ENCODE measurements at places on chromosomes 12 and 14.
A peak's percentile ranks its signal among the peaks of the same experiment; 100 is the strongest.

- DNase-seq: no peak
Measured at GRCh38 chr14:101001311-101002069, 98.0 kb upstream of the RTL1 start.

GRCh38 chr14:100224229-100224866 lies 14.6 kb upstream of the YY1 start:
- no peak for DNase-seq

DNA sequence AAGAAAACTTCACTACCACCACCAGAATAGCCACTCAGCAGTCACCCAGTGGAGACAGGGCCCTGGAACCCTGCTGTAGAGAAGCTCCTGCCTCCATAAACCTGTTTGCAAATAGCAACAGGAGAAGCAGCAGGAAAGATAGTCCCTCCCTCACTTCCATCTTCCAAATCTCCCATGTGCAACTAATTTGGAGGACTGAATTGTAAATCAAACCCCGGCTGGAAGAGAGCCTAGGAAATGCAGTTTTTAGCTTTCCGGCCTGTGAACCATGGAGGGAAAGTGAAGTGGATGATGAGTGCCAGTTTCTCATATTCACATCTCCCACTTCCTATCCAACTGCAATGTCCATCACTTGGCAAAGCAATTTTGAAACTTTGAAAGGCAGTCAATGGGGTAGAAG lies 167.2 kb upstream of the FRMD6 start:
- no peak for DNase-seq

DNA sequence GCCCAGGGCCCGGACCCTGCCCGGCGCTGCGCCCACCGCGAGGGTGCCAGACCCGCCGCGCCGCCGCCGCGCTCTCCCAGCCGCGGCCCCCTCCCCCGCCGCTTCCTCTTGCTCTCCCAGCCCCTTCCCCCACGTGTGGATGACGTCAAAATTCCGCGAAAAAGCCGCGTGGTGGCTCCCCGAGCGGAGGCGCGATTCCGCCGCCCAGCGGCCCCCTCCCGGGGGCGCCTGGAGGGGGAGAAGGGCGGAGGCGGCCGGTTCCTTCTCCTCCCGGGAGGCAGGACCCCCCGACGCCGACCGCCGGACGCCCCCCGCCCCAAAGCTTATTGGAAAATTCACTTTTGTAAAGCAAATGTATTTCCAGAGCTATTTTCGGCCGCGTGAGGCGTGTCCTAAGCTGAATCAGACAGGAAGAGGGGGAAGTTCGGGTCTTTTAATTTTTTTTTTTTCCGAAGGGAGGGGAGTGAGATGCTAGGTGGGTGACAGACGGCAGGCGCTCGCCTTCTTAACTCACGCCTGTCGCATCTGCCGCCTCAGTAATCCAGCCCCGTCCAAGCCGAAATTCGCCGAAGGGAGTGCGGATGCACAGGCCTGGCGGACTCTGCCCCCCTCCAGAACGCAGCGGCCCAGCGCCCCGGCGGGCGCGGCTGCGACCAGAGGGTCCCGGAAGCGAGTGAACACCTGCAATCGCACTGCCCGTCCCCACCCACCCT lies 4.1 kb upstream of the CCND2 start:
- DNase-seq: peak; percentile 91

DNA sequence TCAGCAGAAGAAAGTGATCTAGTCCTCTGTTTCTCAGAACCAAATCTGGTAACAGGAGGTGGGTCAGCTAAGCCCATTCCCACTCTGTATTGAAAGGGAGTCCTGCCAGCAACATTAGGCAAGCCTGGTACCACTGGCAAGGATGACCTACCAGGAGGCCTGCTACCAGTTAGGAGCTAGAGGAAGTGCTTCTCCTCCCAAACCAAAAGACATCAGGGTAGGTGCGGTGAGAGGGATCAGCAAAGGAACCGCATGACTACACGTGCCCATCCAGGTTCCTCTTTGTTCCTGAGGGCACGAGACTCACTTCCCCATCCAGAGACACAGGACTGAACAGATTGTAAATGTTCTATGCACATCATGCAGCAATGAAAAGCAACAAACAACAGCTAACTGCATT lies 2.8 kb downstream of the KLRC4 start:
- DNase-seq: no peak

GRCh38 chr12:123512838-123513665 lies 20.5 kb downstream of the RILPL1 start:
- DNase-seq: no peak

DNA sequence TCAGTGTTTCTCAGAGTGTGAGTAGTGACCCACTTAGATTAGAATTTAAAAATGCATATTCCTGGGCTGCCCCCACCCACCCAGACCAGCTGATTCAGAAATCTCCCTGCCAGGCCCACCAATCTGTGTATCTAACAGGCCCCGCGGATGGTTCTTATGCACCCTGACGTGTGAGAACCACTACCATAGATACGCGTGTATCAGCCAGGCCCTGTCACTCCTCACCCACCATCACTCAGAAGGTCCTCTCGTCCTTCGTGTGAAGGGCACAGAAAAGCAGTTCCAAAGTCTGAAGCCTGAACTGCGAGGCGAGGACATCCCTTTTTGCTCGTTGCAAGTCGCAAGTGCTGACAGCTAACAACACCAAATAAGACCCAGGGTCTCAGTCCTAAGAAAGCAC lies 72.4 kb downstream of the IFT43 start:
- no peak for DNase-seq

DNA sequence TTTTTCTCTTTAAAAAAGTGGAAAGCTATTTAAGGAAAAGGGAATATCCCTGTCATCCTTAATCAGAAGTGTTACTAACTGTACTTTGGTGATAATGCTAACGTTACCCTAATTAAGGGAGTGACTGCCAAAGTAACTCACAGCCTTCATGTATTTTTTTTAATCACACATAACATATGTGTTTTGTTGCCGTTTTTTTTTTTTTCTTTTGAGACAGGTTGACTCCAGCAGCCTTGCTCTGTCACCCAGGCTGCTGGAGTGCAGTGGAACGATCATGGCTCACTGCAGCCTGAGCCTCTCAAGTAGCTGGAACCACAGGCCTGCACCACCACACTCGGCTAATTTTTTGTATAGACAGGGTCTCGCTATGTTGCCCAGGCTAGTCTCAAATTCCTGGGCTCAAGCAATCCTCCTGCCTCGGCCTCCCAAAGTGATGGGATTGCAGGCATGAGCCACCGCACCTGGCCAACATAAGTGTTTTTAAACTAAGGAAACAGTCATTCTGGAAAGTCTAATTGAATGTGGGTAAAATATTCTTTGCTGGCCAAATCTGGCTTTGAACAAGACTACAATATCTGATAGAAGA lies 56.5 kb downstream of the HECTD4 start:
- DNase-seq: no peak

DNA sequence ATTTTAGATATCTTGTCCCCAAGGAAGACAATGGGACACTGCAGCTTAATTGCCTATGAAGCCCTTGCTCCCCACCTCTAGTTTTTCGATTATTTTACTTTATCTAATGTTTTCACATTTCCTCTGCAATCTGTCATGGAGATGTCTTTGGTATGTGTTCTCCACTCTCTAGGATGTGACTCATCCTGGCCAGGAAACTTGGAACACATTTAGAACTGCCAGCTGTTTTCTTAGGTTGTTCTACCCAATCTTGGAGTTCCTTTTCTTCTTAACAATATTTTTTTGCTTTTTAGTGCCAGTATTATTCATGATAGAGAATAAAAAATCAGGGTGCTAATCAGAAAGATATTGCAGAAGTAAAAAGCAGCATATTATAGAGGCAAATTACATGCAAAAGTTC lies 101.7 kb upstream of the CLEC14A start:
- no peak for DNase-seq

DNA sequence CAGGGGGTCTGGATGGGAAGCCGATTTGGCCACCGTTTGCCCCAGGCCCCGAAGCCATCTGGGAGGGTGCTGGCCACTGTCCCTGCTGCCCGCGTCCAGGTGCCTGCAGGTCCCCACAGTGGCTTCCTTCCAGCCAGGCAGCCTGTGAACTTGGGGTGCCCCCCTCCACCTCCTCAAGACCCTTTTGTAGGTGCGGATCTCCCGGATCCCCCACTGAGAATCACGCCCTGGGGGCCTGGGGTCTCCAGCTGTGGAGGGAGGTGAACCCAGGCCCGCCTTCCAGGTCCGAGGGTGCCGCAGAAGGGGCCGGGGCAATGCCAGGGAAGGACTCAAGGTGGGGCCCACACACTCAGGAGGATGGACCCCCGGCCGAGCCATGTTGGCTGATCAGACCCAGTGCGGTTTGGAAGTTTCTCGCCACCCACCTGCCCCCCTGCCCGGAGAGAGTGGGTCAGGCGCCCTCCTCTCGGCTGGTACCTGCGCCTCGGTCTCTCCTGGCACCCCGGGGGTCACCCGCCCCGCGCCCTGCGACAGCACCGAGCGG lies 1.7 kb downstream of the MMP17 start:
- DNase-seq: no peak

- DNase-seq: peak; percentile 42
Measured at GRCh38 chr12:47651368-47652254, 54.2 kb downstream of the RPAP3 start.

GRCh38 chr12:52524898-52525591 lies 4.9 kb upstream of the KRT5 start:
- no peak for DNase-seq
